Aortic smooth muscle cell (primary cell): ENCODE measurements at places on chromosomes 13 and 19. TPM values are rescaled to one million over a fixed set of nuclear protein-coding genes. Genes with fewer than 3 reads are reported as not detected.

Gene RASIP1
- total RNA-seq, result 1.1 and 2.1 TPM in 2 replicates

Gene LILRB1
- total RNA-seq, result not detected in 2 replicates

Gene ACER1
- not detected in 2 replicates for total RNA-seq

Gene TEX26
- total RNA-seq, result 0.25 TPM in 1 of 2 replicates, not detected in the other

Gene NLRP4
- total RNA-seq, result not detected in 2 replicates

Gene RASAL3
- total RNA-seq, result 0.06 and 0.13 TPM in 2 replicates

Gene POSTN
- 471 and 571 TPM in 2 replicates for total RNA-seq

Gene ZNF526
- 7.9 and 10.2 TPM in 2 replicates for total RNA-seq

Gene GIPC3
- total RNA-seq, result under 0.01 and 0.06 TPM in 2 replicates

Gene ZNF136
- total RNA-seq, result 7.3 and 7.8 TPM in 2 replicates

Gene SELENOV
- total RNA-seq, result not detected in 2 replicates

Gene ICAM5
- 0.26 and 0.56 TPM in 2 replicates for total RNA-seq

Gene SLC10A2
- total RNA-seq, result not detected in 2 replicates

Gene MYO1F
- 0.13 and 0.19 TPM in 2 replicates for total RNA-seq

Gene STOML3
- total RNA-seq, result not detected in 2 replicates

Gene ZNF177
- total RNA-seq, result 1.5 and 1.9 TPM in 2 replicates

Gene C1QTNF9B
- total RNA-seq, result not detected in 2 replicates

Gene ZNF471
- total RNA-seq, result 3.8 and 4.4 TPM in 2 replicates
